ENCODE measurements at places on chromosomes 1 and 21.

DNA sequence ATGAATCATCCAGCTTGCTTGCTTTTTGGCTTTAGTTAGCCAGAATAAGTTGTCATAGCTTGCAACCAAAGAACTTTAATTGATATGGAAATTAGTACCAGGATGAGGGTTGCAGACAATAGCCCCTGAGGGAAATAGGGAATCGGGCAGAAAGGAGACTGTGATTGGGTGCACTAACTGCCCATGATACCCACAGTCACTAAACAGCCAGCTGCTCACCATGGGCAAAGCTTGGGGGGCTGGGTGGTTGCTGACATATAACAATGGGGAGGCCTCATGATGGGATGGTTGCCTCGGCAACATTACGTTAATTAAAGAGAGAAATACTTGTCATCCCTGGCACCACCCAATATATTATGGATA, 17.8 kb upstream of the PLA2G2E start:
- DNase-seq, result no peak

DNA sequence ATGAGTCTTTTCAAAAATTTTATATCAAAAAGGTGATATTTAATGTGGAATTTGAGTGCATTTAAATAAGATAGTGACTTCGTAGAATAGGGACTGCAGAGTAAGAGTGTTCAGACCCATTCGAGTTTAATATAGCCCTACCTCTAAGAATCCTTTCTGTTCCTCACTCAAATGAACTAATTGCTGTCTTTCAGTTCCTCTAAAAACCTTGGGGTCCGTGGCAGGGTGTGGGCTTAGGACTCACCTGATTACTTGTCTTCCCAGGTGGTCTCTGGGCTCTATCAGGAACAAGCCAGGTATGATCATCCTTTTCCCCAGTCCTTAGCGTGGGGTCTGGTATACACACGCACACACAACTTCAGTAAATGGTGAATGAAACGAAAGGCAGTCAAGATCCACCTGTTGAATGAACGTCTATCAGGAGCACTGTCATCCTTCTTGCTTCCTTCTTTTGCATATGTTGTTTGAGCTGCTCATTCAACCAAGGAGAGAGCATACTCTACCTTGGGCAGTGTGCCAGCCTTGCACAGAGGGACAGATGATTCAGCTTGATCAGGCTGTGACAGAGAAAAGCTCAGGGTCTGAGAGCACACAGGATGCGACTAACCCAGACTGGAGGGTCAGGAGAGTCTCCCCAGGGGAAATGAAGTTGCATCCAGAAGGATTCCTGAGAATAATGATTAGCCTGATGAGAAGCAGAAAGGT, 1.2 kb upstream of the RNF11 start:
- peak; percentile 7 for DNase-seq

- DNase-seq, result no peak
Measured at GRCh38 chr1:211127166-211127565, 6.8 kb downstream of the KCNH1 start.

DNA sequence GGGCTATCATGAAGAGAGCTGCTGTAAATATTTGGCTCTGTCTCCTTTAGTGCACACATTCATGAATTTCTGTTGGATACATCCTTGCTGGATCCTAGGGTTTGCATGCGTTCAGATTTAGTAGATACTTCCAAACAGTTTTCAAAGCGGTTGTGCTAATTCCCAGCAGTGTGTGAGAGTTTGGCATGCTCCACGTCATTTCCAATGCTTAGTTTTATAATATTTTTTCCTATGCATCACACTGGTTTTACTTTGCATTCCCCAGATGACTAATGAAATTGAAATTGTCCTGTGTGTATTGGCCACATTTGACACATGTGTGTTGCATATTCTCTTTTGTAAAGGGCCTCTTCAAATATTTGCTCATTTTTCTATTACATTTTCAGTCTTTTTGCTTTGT, 18.5 kb upstream of the AADACL3 start:
- no peak for DNase-seq

- DNase-seq, result no peak
Measured at GRCh38 chr1:175198332-175198731, 5.8 kb upstream of the KIAA0040 start.

DNA sequence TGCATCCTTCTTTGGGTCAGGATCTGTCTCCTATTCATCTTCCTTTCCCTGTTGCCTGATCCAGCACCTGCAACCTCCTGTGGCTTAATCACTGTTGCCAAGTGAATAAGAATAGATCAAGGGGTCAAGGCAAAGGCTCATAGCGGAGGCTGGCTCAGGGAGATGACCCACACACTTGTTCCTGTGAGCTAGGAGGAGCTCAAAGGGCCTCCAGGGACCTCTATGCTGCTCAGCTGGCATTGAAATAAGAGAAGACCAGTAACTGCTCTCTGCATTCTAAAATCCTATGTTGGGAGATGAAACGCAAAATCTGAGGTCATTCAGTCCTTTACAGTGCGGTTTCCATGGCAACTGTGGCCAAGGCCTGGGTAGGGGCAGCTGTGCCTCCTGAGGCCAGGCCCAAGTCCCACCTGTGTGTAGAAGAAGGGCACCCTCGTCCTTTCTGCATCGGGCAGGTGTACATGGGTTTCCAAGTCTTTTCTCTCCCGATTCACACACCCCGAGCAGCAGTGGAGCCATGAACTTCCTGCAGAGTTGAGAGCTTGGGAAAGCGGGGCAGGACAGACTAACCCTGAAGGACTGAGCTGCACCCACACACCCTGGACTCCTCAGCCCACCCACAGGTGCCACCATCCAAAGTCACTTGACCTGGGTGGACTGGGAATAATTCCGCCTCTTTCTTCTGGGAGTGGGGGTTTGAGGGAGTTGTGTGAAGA, 27.8 kb upstream of the STUM start:
- no peak for DNase-seq

- DNase-seq, result no peak
Measured at GRCh38 chr1:243471754-243472745, 216.2 kb downstream of the SDCCAG8 start.

DNA sequence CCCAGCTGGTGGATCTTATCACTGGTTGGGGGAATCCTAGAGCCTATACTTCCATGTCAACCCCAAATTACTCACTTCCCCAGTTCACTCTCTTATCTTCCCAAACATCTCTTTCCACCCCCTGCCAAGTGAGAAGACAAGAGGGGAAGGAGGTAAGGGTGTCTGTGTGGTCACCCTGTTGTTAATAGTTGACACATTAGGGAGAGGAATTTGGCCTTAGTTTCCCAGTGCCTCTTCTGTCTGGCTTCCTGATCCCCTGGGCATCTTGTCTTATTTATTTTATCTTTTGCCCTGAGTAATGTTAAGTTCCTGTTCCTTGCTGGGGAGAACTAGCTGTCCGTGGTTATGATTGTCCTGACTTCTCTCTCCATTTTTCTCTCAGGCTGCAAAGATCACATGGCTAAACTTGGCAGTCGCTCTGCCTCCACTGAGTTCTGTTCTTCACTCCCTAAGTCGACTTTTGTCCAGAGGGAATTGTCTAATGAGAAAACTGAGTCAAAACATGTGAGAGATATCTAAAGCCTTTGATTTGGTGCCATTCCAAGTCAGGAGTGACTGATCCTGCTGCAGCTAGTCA, 157.1 kb upstream of the SYT6 start:
- no peak for DNase-seq

GRCh38 chr1:46210561-46210960, 7.4 kb downstream of the LURAP1 start:
- DNase-seq, result no peak

- DNase-seq, result no peak
Measured at GRCh38 chr1:47842228-47842919, 154.8 kb downstream of the TRABD2B start.

DNA sequence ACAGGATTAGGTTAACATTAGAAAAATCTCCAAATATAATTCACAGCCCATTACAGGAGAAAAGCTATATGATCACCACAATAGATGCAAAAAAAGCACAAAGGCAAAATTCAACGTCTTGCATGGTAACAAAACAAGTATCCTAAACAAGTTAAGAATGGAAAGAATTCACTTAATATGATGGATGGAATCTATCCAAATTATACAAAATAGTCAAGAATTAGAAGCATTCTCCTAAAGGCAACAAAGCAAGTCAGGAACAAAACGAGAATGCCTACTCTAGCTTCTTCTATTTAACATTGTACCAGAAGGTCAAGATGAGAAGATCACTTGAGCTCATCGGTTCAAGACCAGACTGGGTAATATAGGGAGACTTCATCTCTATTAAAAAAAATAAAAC, 442.8 kb downstream of the SETD4 start:
- no peak for DNase-seq

GRCh38 chr1:156146020-156146768, 7.2 kb upstream of the SEMA4A start:
- no peak for DNase-seq

DNA sequence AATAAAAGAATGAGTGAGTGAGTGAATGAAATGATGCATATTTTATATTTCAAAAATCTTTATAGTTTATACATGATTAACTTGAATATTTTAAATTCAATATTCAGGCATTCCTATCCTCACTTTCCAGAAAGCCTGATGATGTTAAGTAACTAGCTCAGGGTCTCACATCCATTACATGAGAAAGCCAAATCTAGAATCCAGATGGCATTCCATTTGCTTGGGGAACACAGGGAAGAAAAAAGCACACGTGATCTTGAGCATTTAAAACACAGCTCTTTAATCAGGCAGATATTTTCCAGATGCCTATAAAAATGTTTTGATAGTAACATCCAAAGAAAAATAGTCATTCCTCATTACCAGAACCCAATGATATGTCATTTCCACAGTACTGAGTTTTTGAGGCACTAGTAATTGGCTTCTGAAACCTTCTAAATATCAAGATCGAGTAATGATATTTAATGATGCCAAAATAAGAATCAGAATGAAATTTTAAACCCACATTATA, 291.9 kb downstream of the DSCAM start:
- no peak for DNase-seq

DNA sequence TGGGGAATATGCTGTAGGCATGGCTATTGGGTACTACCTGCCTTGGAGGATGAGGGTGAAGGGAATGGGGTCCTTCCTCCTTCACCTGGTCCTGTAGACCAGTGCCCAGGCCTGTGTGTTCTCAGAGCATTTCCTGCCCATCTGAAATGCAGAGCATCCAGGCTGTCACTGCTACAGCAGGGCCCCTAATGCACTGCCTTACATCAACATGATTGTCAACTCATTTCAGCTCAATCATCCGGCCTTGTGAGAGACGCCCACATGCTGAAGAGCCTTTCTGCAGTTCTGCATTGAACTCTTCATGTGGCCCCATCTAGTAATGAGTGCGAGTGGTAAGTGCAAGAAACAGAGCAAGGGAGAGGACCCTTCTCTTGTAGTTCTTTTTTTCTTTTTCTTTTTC, 39.8 kb upstream of the SRP9 start:
- no peak for DNase-seq

DNA sequence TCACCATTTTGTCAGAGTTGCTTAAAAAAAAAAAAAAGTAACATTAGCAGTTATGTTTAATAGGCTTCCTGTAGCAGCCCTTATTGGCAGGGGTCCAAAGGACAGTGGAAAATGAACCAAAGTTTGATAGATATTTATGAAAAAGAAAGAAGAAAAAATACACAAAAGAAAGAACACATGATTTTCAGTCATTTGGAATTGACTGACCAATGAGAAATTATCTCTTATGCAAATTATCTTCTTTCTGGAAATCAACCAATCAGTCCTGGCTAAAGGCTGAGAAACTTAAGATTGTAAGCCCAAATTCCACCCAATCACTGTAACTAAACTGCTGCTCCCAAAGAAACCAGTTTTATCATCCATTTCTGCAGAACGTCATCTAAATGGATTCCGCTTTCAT, 282.4 kb downstream of the TM2D1 start:
- DNase-seq, result no peak

DNA sequence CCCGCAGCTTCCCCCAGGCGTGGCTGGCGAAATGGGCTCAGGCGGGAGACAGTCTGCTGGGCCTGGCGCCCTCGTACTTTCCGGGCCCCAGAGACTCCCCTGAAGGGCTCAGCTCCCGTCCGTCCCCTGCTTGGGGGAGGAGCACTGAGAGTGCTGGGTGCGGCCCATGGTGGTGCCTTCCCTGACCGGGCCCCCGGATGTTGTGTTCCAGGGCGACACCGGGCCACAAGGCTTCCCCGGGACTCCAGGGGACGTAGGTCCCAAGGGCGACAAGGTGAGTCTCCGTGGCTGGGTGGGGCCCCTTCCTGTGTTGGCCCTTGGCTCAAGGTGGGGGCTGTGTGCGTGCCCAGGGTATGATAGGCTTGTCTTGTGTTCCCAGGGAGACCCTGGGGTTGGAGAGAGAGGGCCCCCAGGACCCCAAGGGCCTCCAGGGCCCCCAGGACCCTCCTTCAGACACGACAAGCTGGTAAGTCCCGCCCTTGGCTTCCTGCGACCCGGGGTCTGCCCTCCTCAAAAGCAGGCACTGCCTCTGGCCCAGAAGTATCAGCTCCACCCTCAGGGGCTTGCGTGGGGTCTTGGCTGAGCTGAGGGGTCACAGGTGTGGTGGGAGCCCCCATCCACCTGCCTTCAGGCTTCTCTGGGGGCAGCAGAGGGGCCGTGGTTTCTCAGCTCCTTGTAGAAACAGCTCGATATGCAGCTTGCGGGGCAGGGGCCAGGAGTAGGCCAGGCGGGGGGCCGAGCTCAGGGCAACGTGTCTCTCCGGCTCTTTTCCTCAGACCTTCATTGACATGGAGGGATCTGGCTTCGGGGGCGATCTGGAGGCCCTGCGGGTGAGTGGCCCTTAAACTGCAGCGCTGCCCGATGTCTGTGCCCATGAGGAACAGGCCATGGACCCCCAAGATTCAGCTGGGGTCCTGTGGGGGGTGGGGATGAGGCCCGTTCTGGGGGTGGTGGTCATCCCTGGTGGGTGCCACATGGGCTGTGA, 62.3 kb downstream of the SLC19A1 start:
- DNase-seq, result no peak

- DNase-seq, result no peak
Measured at GRCh38 chr1:86714561-86715244, 10.3 kb downstream of the SH3GLB1 start.

- no peak for DNase-seq
Measured at GRCh38 chr1:167825419-167826079, 88.4 kb downstream of the ADCY10 start.

DNA sequence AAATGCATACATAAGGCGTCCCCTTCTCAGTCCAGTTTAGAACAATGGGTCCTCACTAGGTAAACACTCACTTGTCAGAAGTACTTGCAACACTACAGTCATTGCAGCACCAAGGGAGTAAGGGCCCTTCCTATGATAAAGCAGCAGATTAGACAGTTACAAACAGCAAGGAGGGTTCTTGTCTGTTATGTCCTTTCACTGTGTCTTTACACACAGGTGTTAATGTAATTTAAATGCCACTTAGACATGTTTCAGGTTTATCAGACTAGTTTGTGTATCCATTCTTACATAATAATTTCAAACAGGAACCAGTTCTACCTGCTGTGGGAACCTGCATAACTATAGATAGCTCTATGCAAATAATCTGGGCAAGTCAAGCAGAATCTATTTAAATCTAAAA, 105.6 kb upstream of the USH2A start:
- no peak for DNase-seq

- DNase-seq, result no peak
Measured at GRCh38 chr1:110615548-110616130, 9.5 kb upstream of the KCNA2 start.
